Hippocampal formation (tissue), 2 donors: ENCODE measurements at places on chromosomes 3 and 15.

DNA sequence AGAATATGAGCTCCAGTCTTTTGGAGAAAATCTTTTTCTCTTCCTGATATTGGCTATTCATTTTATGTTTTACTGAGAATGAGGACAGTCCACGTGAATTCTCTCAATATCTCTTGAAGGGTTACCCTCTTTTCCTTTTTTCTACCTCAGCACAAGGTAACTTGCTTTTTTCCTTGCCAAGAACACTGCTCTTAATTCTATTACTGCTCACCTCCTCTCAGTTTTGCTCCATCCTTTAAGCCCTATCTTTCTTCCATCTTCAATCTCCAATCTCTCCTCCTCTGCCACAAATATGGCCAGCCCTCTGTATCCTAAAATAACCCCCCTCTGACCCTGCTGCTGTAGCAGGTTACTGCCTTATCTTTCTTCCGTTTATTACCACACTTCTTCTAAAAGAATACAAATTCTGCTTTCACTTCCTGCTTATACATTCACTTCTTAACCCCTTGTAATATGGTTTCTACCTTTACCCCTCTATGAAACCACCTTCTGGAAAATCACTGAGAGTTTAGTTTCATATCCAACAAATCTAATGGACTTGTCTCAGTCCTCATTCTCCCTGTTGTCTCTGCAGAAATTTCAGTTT, 89.0 kb downstream of the NFKBIZ start:
- no peak for DNase-seq

DNA sequence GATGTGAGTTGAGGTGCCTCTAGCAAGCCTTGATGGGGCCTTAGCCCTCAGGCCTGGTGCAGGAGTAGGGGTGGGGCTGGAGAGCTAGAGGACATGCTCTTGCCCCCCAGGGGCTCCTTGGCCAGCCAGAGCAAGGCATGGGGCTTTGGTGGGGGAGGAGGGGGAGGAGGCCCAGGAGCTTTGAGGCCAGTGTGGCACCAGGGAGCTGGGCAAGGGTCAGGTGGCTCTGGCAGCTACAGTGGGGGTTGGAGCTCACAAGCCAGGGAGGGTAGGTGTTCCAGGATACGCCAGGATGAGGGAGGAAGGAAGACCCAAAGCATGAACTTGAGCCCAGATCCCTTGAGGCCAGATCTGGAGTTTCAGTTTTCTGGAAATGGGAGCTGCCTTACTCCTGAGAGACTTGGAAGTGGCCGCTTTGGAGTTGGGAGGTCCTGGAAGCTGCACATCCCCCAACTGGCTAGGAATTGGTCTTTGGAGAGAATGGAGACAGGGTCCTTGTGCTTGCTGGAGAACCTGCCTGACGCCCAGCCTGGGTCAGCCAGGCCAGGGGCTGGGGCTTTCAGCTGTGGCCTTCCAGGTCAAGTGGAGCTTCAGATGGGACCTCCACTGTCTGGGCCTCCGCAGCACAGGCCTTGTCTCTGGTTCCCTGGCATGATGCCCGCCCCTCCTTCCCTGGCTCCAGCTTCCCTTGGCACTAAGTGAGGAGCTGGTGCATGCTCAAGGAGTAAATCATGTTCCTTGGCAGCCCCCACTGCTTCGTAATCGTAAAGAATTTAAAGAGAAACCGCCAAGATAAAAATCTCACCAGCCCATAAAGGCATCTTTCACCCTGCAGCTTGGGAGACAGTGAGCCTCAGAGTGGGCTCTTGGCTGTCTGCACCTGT, 8.7 kb downstream of the SEMA3F start:
- peak; percentile 14 for DNase-seq

GRCh38 chr3:194095464-194095863, 40.5 kb upstream of the HES1 start:
- no peak for DNase-seq

DNA sequence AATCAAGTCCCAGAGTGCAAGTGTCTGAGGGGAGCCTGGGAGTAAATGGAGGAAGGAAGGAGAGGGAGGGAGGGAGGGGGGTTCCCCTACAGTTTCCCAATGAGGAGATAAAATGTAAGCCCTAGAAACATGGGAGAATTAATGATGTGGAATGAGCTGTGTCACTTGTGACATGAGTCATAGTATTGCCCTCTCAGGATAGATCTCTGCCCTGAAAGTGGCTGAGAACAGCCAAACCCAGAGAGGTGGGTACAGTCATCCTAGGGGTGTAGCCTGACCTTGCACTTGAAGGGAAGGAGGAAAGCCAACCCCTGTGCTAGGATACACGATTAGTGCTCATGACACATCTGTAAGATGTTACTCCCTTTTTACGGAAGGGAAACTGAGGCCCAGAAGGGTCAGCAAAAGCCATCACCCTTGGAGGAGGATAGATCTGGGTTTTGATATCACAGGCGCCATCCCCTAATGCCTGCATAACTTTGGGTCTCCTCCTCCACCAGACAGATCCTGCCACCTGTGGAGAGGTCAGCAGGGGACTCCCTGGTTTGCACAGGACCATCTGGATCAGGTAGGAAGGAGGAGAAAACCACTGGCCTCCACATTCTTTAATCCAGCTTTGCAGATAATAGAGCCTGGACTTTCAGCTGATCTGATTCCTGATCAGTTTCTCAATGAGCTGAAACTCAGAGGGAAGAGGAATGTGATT, 23.1 kb upstream of the USP3 start:
- DNase-seq: no peak

DNA sequence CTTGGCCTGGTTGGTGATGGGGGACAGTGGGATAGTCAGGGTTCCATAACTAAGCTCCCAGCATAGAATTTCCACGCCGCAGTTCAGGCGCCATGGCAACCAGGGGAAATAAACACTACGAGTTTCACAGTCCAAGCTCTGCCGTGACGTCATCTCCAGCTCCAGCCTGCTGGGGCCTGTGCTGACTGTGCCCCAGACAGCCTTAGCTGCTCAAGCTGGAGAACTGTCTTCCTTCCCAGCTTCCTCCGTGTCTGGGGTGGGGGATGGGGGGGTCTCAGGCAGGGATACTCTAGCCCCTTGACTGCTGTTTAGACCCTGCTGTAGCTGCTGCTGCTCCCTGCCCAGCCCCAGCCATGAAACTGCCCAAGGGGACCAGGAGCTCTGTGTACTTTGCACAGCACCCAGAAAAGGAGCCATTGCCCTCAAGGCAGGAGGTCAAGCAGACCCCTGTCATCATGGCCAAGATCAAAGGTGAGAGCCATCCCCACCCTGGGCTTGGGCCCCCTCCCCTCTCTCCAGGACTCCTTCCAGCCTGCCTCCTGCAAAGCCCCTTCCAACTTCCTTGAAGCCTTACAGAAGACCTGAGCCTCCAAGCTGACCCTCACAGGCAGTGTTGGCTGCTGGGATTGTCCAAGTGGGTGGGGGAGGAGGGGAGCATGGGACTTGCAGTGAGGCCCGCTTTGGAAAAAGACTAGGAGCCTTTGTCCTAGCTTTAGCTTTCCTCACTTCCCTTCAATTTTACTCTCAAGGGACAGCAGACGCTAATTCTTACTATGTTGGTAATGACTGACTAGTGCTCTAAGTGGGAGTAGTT, 11.4 kb upstream of the CSPG4 start:
- peak; percentile 36 for DNase-seq

DNA sequence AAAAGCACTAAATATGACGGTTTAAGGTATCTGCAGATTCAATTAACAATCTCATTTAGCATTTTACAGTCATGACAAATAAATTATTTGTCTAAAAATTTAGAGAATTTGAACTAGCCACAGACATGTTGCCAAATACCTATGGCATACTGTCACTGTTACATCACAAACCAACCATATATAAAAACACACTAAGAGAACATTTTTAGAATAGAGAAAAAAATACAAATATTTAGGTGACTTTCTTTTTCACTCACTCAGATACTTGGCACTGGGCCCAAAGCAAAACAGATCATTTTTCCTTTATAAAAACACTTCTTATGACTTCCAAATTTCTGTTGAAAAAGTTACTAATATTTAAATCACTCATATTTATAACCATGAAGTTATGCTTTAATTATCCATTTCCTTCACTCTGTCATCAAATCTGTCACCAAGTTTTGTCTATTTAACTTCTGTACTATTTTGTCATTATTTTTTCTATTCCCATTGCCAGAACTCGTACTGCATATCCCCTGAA, 644.7 kb downstream of the OTOL1 start:
- no peak for DNase-seq

DNA sequence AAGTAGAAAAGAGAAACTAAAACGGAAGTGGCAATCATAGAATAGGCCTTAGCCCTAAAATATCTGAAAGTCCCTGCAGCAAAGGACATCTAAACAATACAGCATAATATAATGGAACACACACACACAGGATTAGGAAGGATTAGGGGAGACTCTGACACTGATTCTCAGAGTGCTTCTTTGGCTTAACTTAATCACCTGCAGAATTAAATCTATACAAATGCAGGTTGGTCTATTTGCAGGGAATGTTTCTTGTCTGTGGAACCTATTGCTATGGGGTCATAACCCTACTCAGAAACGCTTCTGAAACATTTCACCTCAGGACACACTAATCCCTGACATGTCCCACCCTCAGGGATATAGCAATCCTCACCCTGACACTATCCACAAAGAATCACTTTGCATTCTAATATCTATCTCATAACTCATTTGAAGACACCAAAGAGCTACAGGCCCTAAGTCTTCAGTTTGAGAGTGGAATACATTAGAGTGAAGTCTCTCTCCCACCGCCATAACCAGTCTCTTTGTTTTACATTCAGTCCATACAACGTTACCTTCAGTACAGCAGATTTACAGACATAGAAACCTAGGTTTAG, 1041.2 kb downstream of the TUSC7 start:
- DNase-seq: no peak

DNA sequence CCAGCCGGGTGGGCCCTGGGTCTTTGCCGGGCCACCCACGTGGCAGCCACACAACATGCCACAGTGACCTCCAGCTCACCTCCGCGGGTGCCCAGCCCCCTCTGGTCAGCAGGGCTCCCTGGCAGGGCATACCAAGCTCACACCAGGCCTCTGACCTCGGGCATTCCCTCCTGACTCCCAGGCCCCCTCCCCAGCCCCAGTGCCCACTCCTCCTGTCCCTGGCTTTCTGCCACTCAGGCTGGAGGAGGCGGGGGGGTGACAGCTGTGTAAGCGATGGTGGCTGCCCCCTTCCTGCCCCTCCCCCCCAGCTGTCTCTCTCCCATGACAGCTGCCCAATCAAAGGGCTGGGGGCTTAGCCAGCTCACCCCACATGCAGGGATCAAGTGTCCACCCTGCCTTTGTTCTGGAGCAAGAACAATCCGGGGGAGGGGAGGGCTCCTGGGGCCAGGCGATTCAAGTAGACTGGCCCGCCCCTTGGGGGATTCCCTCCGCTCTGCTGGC, 3.3 kb downstream of the PCBP4 start:
- peak; percentile 39 for DNase-seq

GRCh38 chr3:105876780-105877327, 8.0 kb upstream of the CBLB start:
- no peak for DNase-seq

DNA sequence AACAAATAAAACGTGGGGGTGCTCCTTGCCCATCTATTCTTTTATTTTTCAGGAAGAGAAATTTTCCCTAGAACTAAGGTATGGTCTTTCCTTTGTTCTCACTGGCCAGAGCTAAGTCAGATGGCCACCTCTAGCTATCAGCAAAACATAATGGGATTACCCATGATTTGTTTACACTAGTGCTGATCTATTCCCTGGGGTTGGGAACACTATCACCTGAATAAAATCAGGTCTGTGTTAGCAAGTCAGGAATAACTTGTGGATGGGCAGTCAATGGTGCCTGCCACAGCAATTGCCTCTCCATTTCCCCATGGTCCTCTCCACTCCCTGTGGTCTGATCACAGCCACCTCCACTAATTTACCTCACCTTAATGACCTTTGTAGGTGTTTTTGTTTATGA, 181.7 kb upstream of the CADPS start:
- no peak for DNase-seq
